ENCODE measurements at places on chromosomes 11 and 22. TPM values are rescaled to one million over a fixed set of nuclear protein-coding genes. Genes with fewer than 3 reads are reported as not detected.

The OR8G5 gene
- not detected for total RNA-seq

- DNase-seq, result no peak
Observed at GRCh38 chr22:26985931-26986782, 328.8 kb downstream of the MIAT start.

DNA sequence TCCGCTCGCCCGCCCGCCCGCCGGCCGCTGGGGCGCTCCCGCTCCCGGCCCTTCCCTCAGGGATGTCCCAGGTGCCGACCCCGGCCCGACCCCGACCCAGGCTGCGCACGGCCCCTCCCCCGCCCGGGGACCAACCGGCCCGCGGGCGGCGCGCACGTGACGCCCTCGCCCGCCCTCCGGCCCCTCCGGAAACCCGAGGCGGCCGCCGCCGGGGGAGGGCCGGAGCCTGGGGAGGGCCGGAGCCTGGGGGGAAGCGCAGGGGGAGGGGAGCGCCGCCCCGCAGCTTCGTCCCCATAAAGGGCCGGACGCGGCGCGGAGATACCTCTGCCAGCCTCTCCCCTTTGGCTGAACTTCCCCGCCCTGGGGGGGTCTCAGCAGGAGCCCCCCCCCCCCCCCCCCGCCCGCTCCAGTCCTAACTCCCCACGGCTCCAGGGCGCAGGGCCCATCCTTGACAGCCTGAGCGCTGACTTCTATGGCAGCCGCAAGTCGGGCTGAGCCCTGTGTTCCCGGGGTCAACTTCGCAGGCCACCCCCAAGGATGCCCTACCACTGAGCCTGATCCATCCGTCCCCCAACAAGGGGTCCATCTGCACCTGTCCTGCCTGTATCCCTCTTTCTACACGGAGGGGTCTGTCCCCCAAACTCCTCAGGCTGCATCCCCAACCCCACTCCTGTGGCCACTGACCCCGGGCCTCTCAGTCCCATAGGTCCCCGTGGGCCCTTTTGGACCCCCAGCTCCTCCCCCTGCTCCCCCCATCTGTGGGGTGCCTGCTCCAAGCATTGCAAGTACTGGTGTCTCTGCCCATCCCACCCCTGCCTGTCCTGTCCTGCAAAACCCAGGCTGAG is at the start of gene MAPK12:
Gene MAPK12 (minus strand): TSS at position 69 of the 845 bp plus-strand sequence. CDS start 174 bp downstream, outside the sequence.
- DNase-seq, result no peak

DNA sequence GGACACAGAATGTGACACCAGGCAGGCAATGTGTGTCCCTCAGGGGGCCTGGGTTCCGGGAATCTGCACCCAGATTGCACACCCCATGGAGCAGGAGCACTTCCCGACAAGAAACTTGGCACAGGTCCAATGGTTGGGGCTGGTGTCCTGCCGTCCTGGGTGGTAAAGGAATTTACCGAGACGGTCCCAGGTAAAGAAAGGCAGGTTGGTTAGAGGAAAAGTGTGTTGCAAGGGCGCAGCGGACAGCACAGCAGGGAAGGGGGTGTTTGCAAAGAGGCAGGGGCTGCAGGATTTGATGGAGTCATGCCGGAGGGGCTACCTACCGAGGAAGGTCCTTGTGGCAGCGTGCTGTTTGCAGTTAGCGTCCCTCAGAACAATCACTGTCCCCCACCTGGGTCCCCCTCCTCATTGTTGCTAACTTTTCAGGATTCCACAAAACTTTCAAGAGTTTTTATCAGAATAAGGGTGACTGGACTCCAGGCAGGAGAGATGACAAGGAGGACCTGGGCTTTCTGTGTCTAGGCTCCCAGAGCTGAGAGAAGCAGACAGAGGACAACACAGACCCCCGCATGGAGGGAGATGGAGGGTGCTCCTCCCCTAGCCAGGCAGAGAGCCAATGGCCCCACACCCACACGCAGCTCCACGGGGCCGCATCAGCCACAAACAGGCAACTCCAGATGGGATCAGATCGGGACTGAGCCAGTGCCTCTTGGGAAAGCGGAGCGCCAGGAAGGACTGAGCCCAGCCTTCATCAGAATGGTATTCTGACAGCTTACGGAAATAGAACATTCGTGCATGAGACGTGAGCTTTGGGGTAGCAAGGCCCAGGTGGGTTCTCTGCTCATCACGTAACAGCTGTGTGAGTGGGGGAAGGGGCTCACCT is 1423.9 kb downstream of the BRD1 start:
- DNase-seq, result no peak

All from lower leg skin (tissue), 4 donors.